ENCODE measurements at places on chromosomes 7 and 10. TPM values are rescaled to one million over a fixed set of nuclear protein-coding genes. Genes with fewer than 3 reads are reported as not detected.

DNA sequence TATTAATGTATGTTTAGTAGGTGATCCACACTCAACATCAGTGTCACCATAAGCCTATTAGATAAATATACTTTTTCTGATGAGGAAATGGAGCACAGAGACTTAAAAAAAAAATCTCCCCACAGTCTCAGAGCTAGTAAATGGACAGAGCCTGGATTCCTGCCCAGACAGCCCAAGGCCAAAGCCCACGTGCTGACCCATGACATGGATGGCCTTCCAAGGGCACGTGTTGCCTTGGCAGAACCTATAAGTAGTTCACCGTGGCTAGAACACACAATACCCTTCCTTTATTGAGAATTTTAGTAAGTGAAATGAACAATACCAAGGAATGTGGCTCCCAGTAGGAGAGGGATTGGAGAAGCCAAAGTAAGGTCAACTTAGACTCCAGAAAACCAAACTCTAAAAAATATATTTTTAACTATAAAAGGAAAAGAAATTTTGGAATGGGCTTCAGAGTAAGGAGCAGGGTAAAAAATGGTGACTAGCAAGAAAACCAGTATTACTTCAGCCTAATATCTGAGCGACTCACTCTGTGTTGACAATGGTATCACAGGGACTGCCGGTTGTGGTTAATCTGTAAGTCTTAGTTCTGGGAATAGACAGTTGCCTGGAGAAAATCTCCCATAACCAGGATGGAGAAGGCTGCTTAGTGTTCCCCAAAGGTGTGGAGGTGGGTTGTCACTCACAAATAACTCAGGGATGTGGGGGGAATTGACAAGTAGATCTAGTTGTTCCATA lies 223.0 kb downstream of the SORCS1 start:
- DNase-seq: no peak

DNA sequence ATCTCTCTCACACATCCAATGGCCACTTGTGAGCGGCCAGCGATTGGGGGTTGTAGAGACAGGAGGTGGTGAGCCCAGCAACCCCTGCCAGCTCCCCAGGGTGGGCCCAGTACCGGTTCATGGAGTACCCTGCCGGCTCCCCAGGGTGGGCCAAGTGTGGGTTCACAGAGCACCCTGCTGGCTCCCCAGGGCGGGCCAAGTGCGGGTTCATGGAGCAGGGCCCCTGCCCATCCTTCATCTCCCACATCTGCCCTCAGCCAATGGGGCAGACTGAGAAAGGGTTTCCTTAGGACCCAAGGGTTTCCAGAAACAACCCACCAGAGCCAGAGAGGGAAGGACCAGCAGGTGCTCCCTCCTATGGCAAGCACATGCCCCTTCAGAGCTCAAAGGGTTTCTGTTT lies 21.4 kb upstream of the SLIT1 start:
- DNase-seq: no peak

ACTL6B gene
- not detected for total RNA-seq

GRCh38 chr7:142539901-142540300 lies 209.4 kb upstream of the PRSS1 start:
- peak; percentile 63 for DNase-seq
